Upper lobe of left lung (tissue), 6 donors: ENCODE measurements at places on chromosomes 11 and 22. TPM values are rescaled to one million over a fixed set of nuclear protein-coding genes. Genes with fewer than 3 reads are reported as not detected.
A peak's percentile ranks its signal among the peaks of the same experiment; 100 is the strongest.

Gene OR2AG2
- not detected for total RNA-seq

Gene NAV2
- 61.4 TPM for total RNA-seq

Gene MPPED1
- not detected for total RNA-seq

GRCh38 chr11:111951565-111951964 is 14.4 kb downstream of the DIXDC1 start:
- H3K36me3 ChIP-seq, result no peaks in the 10 kb centered on the region
- H3K27ac ChIP-seq, result no peak overlapping the region
- peaks cover 2% of the 10 kb centered on the region for H3K4me1 ChIP-seq

DNA sequence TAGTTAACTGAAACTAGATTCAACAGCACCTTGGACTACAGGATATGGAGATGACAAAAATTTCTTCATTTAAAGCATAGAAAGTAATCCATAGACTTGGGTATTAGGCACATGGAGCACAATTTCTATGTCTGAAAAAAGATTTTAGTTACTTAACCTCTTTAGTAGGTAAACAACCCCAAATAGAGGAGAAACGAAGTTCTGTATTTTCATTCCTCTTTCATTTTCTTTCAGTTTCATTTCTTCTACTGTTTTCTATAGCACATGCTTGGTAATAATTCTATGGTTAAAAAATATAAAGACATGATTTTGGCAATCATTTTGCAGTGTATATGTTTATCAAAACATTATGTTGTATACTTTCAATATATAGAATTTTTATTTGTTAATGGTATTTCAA is 99.5 kb downstream of the CASP12 start:
- no peaks in the 10 kb centered on the region for H3K27me3 ChIP-seq
- DNase-seq, result no peak
- H3K27ac ChIP-seq, result no peak overlapping the region

GRCh38 chr11:26947904-26948639 is 45.8 kb upstream of the FIBIN start:
- no peaks in the 10 kb centered on the region for H3K36me3 ChIP-seq
- H3K4me1 ChIP-seq, result no peaks in the 10 kb centered on the region
- peak overlapping the region; percentile 48 for H3K27ac ChIP-seq
- no peak overlapping the region for H3K4me3 ChIP-seq
- no peaks in the 10 kb centered on the region for H3K27me3 ChIP-seq
- DNase-seq, result no peak

GRCh38 chr22:40727070-40727963 is 48.0 kb downstream of the MCHR1 start:
- DNase-seq, result peak; percentile 57
- no peak overlapping the region for H3K4me3 ChIP-seq
- H3K27me3 ChIP-seq, result no peaks in the 10 kb centered on the region
- H3K36me3 ChIP-seq, result no peaks in the 10 kb centered on the region
- no peak overlapping the region for H3K27ac ChIP-seq

GRCh38 chr11:64745521-64746328 is 1.8 kb upstream of the RASGRP2 start:
- H3K27ac ChIP-seq, result peak overlapping the region; percentile 83
- peak overlapping the region; percentile 64 for H3K4me3 ChIP-seq
- DNase-seq, result peak; percentile 91
- no peaks in the 10 kb centered on the region for H3K36me3 ChIP-seq
- H3K27me3 ChIP-seq, result no peaks in the 10 kb centered on the region
- peaks cover 39% of the 10 kb centered on the region for H3K4me1 ChIP-seq

DNA sequence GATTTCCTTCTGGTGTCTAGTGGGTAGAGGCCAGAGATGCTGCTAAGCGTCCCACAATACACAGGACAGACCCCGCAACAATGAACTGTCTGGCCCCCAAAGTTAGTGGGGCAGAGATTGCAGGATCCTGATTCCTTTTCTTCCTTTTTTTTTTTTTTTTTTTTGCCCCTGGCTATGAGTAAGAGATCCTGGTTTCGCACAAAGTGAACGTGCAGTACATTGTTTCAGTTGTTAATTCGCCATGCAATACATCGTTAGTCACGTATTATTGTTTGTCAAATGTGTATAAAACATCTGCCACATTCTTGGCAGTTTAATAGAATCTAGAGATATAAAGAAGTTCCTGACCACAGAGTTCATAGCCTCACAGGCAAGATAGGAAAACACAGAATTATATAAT is 20.2 kb downstream of the ST3GAL4 start:
- no peaks in the 10 kb centered on the region for H3K27me3 ChIP-seq
- H3K27ac ChIP-seq, result no peak overlapping the region
- H3K4me3 ChIP-seq, result no peak overlapping the region
- no peak for DNase-seq

- H3K27ac ChIP-seq, result peak overlapping the region; percentile 58
- H3K4me1 ChIP-seq, result peaks cover 50% of the 10 kb centered on the region
- peaks cover 8% of the 10 kb centered on the region for H3K36me3 ChIP-seq
- H3K27me3 ChIP-seq, result no peaks in the 10 kb centered on the region
- peak; percentile 88 for DNase-seq
Measured at GRCh38 chr22:50252082-50253045, 1.3 kb upstream of the HDAC10 start.

- peak; percentile 50 for DNase-seq
- H3K27ac ChIP-seq, result peak overlapping the region; percentile 1
- H3K4me3 ChIP-seq, result no peak overlapping the region
- H3K36me3 ChIP-seq, result no peaks in the 10 kb centered on the region
- H3K4me1 ChIP-seq, result peaks cover 14% of the 10 kb centered on the region
- no peaks in the 10 kb centered on the region for H3K27me3 ChIP-seq
Measured at GRCh38 chr22:21457023-21457787, 10.0 kb upstream of the TMEM191C start.

DNA sequence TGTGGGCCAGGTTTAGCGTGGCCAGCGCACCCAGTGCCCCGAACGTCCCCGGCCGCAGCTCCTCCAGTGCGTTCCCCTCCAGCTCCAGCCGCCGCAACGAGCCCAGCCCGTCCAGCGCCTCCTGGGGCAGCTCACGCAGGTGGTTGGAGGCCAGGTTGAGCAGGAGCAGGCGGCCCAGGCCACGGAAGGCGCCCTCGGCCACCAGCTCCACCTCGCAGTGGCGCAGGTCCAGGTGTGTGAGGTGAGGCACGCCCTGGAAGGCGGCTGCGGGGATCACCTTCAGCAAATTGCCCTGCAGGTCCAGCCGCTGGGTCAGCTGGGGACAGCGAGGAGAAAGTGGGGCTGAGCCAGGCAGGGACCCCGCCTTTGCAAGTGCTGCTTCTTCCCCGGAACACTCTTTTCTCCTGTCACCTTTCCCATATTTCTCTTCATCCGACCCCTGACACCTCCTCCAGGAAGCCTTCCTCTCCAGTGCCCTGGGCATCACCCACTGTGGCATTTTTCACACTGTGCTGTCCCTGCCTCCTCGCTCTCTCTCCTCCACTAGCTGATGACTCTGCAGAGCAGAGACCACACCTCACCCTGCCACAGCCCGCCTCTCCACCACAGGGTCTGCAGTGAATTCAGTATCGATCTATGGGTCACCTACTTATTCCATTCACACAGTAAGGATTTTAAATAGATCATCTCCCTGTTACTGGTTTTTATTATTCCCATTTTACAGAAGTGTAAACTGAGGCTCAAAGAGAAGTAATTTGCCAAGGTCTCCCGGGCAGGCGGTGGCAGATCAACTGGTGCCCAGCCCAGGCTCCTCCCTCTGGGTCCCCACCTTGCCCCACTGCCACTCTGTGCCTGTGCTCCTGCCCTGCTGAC is 1.9 kb downstream of the CHADL start:
- H3K27ac ChIP-seq, result no peak overlapping the region
- peaks cover 20% of the 10 kb centered on the region for H3K4me1 ChIP-seq
- no peaks in the 10 kb centered on the region for H3K27me3 ChIP-seq
- H3K4me3 ChIP-seq, result peak overlapping the region; percentile 61
- peak; percentile 83 for DNase-seq
- H3K36me3 ChIP-seq, result no peaks in the 10 kb centered on the region

DNA sequence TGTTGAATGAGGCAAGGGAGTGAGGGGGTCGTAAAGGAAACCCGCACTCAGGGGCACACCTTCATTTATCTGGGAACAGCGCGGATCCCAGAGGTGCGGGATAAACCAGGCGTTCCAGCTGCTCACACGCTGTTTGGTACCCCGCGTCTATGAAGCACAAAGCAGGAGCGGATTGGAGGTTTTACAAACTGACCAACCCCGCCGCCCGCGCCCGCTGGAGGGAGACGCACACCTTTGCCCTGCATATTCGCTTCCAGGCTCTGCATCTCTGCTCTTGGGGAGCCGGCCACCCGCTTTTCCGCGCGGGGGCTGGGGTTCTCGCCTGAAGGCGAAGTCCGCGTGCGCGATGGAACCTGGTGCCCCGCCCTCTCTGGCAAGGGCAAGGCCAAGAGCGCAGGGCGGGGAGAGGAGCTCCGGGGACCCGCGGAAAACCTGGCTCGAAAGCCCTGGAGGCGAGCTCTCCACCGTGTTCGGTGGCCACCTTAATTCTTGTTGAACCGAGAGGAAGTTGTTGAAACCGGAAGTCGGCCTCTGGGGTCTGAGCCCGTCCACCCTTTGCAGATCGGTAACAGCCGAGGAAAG is 6.8 kb upstream of the ALX4 start:
- H3K36me3 ChIP-seq, result no peaks in the 10 kb centered on the region
- H3K4me1 ChIP-seq, result peaks cover 13% of the 10 kb centered on the region
- DNase-seq, result no peak
- peaks cover 67% of the 10 kb centered on the region for H3K27me3 ChIP-seq
- no peak overlapping the region for H3K27ac ChIP-seq
- H3K4me3 ChIP-seq, result peak overlapping the region; percentile 29
